Cortex of kidney (tissue), 1 donor: ENCODE measurements at places on chromosomes 11 and 22.

- no peak for DNase-seq
Measured at GRCh38 chr22:42180349-42180842, 49.8 kb upstream of the CYP2D6 start.

DNA sequence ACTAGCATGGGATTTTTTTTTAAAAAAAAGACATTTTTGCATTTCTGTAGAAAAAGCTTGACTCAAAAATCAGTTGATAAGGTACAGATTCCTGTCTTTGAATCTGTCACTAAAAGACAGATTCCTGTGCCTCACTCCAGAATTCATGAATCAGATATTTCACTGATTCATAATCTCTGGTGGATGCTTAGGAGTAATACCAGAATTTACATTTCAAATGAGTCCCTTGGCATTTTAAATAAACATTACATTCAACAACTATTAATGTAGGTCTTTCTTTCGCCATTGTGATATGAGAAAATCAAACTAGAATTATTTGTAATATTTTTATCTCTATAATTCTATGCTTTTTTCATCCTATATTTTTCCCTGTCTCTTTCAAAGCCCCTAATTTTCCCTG is 128.3 kb downstream of the APIP start:
- no peak for DNase-seq

DNA sequence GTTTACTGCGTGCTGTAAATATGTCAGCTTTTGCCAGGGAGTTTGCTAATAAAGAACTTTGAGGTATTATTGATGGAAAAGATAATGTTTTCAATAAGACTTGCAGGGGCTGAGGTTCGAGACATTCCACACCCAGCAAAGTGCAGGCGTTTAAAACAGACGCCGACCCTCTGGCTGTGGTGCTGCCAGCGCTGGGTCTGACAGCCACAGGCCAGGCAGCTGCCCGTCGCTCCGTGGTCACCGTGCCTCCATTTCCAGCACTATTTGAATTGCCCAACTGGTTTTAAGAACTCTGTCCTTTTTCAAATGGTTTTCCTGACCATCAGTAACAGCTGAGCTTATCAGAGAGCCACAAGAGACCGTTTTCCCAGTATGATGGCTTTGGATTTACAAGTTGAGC is 28.1 kb upstream of the ALX4 start:
- no peak for DNase-seq

- DNase-seq: no peak
Measured at GRCh38 chr11:73667891-73668290, 21.5 kb downstream of the PLEKHB1 start.

DNA sequence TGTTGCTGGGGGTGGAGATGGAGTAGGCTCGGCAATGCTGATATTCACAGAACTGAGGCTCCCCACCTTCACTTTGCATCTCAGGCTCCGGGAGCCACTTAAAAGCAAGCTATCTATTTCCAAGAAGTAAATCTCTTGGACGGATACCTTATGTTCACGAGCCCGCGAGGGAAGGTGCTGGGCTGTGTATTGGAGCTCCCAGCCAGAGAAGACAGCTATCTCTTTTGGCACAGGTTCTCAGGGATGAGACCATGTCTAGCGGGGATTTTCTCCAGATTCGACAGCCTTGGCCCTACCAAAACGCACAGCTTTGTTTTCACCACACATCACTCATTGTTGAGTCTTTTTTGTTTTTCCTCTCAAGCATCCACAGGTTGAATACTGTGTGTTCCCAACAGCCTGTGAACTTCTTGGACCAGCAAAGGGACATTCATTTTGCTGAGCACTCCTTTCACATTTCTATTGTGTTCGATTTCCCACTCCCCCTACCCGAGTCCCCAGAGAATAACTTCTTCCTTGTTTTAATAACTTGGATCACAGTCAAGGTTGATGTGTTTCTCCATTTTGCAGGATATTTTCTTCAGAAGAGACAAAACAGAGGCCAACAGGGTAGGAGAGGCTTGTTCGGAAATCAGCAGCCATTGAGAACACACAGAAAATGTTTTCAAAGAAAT is 23.3 kb downstream of the WT1 start:
- no peak for DNase-seq

DNA sequence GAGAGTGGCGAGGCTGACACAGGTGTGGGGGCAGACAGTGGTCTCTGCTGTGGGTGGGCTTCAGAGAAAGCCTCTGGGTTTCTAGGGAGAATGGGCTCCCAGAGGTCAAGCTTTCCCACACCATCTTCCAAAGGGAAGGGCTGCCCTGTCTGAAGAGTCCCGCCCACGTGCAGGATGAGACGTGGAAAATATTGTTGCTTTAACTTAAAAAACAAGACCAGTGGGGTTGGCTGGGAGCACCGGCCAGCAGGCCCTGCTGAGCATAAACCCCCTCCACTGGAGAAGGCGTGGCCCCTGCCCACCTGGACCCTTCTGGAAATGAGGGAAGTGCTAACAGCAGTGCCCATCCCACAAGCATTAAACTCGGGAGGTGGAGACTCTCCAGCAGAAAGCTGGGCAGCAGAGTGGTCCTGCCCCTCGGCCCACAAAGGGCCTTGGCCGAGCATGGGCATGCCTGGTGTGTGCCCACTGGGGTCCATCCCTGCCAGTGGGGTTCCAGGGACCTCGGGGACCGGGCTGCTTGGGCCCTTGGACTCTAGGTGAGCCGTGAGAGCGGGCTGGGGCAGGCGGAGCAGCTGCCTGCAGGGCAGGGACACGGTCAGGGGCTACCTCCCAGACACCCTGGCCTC is 15.4 kb downstream of the SELENOO start:
- DNase-seq: no peak

- DNase-seq: no peak
Measured at GRCh38 chr22:30309951-30310741, 16.6 kb downstream of the TBC1D10A start.

DNA sequence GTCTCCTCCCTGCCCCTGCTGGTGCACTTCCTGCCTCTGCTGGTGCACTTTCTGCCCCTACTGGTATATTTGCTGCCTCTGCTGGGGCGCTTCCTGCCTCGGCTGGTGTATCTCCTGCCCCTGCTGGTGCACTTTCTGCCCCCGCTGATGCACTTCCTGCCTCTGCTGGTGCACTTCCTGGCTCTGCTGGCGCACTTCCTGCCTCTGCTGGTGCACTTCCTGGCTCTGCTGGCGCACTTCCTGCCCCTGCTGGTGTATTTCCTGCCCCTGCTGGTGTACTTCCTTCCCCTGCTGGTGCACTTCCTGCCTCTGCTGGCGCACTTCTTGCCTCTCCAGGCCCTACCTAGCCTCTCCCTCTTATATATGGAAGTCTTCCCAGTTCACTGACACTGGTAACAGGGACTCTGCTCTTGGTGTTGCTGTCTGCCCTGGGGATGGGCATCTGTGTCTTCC is 10.1 kb downstream of the MTFP1 start:
- DNase-seq: no peak
